Thoracic aorta endothelial cell (primary cell): ENCODE measurements at places on chromosomes 2 and 18. TPM values are rescaled to one million over a fixed set of nuclear protein-coding genes. Genes with fewer than 3 reads are reported as not detected.

CTNNA2 gene
- total RNA-seq, result not detected in 2 replicates

SERPINE2 gene
- total RNA-seq, result 7.8 and 11.2 TPM in 2 replicates

LIPG gene
- 54.9 and 78.5 TPM in 2 replicates for total RNA-seq

NOL4 gene
- total RNA-seq, result not detected in 2 replicates

FAM161A gene
- 4.1 and 4.8 TPM in 2 replicates for total RNA-seq

CXCR4 gene
- 93.5 and 126 TPM in 2 replicates for total RNA-seq
